ENCODE measurements at places on chromosomes 3 and 15.

DNA sequence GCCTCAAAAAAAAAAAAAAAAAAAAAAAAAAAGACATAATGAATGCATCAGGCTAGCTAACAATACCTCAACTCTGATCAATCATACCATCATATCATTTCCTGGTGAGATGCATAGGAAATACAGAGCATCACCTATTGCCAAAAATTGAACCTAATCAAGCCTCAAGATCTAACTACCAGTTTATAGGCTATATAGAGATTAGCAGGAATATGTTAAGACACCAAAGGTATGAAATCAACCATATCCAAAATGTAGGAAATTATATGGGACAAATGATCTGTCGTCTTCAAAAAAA is 387 bp upstream of the VPS33B start:
- DNase-seq, result no peak

DNA sequence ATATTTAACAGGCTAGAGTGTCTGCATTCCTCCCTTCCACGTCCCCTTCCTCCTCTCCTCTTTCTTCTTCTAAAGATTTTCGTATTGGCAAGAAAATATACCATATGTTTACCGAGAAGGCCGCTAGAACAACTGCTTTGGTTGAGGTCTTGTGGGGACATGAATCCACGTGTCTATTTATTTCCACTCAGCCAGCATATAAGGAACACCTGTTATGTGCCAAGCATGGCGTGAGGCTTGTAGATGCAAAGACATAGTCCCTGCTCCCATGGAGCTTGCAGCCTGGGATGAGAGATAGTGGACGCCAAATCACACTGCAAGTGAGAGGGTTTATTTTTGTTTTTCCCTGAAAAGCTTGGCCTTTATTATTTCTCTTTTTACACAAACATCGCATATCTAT is 57.1 kb downstream of the SLC7A14 start:
- DNase-seq, result no peak

GRCh38 chr15:31266712-31267111 is 59.9 kb upstream of the KLF13 start:
- DNase-seq, result no peak

DNA sequence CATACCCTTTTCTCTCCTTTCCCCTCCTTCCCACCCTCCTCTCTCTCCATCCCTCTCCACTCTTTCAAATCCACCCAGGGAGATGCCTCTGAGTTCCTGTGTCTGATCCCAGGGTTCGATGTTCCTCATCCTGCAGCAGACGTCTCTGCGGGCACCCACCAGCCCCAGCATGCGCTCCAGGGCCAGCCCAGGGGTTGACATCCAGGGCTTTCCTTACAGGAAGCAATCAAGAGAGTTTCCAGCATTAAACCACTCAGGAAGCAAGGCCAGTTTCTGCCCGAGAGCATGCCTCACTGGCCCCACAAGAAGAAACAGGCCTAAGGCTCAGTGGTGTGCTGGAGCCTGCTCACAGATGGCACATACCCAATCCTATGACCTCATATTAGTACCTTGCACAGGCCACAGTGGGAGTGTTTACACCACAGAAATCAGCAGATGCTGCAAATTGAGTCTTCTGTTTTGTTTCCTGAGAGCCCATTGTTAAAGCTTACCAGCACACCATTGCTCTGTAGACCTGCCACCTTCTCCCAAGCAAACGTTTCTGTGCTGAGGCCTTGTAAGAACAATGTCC is 13.2 kb downstream of the SLC6A1 start:
- no peak for DNase-seq

GRCh38 chr3:11476735-11477144 is 167.0 kb downstream of the VGLL4 start:
- no peak for DNase-seq

All from progenitor cell of endocrine pancreas (in vitro differentiated cells).